Omental fat pad (tissue), 4 donors: ENCODE measurements at places on chromosomes 1 and 21.
A peak's percentile ranks its signal among the peaks of the same experiment; 100 is the strongest.

- DNase-seq: no peak
These were observed 6.0 kb upstream of the DUSP10 start for GRCh38 chr1:221747839-221748238.

DNA sequence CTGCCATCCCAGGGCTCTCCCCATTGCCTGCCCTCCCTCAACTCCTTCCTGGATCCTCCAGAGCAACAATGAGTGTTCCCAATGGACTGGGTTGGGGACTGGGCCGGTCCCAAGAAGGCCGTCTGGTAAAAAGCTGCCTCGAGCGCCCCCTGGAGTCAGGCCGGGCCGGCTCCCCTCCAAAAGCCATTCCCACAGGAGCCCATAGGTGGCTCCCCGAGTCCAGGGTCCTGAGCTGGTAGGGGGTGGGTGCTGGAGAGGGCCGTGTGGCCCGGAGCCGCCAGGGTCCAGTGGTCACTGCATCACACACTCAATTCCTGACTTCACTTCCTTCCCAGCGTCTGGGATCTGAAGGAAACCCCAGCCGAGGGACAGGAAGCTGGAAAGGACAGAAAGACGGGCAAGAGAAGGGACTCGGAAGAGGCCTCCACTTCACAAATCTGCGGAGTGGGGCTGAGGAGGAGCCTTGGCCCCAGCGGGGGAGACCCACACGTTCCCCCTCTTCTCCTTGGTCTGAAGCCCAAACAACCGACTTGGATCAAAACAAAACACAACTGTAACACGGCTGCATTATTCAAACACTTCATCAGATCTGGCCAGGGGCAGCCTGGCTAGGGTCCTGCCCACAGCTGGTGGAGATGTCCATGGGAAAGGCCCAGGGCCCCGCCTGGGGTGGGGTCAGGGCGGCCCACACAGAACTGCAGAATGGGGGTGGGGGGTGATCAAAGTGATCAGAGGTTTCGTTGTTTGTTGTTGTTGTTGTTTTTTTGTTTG, 10.9 kb upstream of the ALDH4A1 start:
- DNase-seq: peak; percentile 77

DNA sequence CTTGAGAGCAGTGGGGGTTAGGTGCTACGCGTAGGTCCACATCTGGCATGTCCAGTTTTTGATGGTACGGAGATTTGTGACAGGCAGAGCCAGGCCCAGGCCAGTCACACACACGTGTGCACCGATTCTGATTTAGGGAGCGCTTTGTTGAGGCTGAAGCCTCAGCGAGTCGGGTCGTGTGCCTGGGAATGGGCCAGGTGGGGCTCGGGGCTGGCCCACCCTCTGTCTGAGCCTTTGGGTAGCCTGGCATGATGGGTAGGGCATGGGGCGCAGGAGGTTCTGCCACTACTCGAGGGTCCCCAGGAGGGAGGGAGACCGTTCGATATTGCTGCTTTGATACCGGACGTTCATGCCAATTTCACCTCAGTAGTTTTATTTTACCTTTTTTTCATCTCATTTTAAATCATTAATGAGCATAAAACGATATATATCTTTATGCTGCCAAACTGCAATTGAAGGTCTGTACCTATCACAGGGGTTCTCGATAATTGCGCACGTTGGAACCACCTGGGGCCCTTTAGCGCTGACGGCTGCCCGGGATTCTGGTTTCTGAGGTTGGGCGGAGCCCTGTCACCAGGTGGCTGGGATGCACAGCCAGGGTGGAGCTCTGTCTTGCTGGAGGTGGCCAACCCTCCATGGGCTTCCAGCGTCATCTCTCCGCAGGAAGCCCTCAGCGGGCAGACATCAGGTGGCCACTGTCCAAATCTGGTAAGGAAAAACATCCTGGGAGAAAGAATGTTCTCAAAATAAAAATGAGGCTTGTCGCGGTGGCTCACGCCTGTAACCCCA, 71.9 kb downstream of the SCCPDH start:
- DNase-seq: no peak

DNA sequence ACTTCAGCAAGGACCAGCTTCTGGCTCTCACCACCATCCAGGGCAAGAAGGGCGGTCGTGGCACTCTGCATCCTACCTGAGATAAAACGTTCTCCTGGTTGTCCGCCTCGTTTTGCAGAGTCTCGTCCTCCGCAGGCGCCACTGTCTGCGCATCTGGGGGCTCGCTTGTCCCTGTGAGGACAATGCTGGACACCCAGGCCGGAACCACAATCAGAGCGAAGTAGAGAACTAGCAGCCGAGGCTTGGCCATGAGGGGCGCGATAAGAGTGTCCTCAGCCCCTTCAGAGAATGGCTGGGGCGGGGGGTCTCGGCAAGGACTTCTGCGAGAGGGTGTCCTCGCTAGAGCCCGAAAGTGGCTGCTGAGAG, 505 bp downstream of the OLFML2B start:
- DNase-seq: no peak

GRCh38 chr1:220386494-220387195, 114.4 kb upstream of the RAB3GAP2 start:
- DNase-seq: no peak

DNA sequence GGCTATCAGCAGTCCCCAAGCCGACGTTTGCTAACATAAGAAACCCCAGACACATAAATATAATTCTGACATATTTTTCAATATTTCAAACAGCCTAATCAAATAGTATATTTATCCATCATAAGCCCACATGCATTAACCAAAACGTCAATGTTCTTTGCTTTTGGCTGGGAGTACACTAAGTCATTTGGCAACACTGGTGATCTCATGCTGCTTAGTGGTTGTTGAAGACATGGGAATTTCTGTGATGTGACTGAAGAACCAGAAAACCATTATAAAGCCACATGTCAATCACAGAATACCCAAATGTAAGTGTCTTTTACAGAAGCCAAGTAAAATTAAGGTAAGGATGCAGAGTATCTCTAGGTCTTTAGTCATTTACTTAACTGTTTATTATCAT, 57.6 kb downstream of the PLPPR5 start:
- DNase-seq: no peak

DNA sequence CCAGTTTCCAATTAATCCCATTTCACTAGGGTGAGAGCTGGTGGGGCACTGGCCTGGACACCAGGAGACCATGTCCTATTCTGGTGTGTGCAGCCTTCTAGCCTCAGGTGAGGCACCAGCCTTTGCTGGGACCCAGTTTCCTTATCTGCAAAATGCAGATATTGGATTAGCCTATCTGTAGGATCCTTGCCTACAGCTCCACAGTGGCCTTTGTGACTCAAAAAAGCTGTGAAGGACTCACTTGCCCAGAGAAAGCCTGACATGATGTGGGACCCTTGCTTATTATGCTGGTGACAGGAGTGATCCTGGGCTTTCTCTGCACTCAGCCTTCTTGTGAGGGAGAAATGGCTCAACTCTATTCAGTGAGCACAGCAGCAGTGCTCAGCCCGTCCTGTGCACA, 32.3 kb downstream of the TENT5C start:
- DNase-seq: no peak

DNA sequence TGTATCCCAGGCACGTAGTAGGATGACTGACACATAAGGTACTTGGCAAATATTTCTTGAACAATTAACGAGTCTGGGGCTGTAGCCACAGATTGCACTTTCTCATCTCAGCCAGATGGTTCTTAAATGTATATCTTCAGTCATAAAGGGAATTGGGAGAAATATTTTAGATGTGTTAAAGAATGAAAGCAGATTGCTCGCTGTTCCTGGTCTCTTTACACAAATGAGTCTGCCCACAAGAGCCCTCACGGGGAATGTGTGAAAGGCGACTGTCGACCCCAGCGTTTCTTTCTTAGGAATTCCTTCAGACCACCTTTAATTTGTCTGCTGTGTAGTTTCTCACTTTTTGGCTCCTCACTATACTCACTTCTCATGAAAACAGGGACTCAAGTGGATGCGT, 725 bp downstream of the MT1HL1 start:
- DNase-seq: no peak

DNA sequence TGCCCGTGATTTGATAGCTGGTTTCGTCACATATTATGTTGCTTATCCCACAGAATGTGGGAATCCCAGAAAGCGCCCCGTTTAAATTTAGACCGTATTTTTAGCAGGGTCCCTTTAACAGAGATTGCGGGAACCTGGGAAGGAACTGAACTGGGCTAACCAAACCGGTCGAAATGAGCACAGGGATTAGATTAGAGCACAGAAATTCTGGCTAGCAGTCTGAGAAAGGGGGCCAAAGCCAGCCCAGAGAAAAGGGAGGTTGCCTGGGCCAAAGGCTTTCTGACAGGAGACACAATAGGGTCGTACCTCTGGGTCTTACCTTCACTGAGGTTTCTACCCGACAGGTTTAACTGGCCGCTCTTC, 327 bp downstream of the LRRC40 start:
- no peak for DNase-seq

DNA sequence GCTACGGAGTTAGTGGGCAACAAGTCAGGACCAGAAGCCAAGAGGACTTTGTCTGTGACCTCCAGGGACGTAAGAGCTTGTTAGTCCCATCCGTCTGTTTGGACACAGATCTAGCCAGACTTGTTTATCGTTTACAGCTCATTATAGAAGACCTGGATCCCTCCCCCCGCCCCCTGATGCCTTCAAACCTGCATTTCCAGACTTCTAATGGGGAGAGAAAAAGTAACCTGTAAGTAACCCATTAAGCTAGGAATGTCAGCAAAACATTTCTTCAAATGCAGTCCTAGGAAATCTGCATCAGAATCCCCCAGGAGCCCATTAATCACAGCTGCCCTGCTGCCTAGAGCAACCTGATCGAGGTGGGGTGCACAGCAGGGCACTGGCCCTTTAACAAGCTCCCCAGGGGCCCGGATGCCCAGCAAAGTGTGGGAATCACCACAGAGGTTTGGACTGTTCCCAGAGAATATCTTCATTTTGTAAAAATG, 1.4 kb upstream of the MAD2L2 start:
- no peak for DNase-seq

DNA sequence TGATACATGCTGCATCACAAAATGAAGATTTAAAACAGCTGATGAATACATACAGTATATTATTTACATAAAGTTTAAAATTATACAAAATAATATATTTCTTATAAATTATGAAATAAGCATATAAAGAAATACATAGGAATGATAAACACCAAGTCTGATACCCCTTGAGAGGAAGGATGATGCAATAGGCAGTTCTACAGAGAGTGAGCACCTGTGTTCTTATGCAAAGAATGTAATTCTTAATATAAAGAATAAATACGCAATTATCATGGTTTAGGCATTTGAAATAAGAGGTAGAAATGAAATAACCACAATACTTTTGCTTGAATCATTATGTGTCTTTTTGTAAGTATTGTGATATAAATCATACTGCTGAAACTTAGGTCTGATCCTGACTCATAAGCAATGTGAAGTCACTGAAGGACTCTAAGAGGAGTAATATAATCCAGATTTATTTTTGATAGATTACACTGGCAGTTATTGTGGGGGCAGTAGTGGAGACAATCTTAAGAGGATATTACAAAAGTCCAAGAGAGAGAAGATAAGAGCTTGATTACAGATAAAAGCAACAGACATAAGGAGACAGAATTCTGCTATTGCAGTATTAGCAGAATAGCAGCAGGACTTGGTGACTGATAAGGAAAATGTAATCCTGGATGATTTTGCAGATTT, 39.0 kb downstream of the TTLL7 start:
- DNase-seq: no peak

DNA sequence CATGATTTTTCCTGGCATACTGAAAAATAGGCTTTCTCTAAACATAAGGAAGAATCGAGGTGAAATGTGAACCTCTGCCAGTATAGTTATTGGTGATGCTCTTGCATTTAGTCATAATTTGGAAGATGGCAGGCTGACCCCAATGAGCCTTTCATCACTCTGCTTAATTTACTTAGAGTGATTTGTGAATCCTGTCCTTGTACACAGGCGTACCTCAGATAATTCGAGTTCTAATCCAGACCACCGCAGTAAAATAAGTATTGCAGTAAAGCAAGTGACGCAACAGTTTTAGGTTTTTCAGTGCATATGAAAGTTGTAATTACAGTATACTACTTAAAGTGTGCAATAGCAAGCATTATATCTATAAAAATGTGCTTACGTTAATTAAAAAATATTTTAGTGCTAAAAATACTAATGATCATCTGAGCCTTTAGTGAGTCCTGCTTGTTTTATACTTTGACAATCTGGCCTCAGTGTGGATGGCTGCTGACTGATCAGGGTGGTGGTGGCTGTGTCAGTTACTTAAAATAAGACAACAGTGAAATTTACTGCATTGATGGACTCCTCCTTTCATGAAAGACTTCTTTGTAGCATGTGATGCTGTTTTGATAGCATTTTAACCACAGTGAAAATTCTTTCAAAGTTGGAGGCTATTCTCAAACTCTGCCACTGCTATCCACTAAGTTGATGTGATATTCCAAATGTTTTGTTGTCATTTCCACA, 1.7 kb downstream of the PKNOX1 start:
- DNase-seq: no peak

DNA sequence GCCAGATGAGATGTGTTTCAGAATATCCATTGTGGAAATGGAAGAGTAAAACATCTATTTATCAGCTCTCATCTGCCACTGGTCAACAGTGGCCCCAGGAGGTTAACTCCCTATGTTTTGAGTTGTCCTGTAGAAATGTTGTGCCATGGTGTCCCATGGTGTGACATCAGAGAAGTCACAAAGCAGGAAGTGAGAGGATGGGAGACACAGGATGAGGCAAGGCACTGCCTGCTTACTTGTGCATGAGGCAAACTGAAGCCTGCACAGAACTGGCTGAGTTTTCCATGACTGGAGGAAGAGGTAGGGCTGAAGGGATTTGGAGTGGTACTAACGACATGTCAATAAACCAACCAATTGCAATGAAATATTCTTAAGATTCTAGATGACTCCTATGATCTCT, 131.5 kb upstream of the ZNF644 start:
- DNase-seq: no peak

GRCh38 chr1:39507230-39507928, 15.9 kb downstream of the BMP8A start:
- DNase-seq: no peak

DNA sequence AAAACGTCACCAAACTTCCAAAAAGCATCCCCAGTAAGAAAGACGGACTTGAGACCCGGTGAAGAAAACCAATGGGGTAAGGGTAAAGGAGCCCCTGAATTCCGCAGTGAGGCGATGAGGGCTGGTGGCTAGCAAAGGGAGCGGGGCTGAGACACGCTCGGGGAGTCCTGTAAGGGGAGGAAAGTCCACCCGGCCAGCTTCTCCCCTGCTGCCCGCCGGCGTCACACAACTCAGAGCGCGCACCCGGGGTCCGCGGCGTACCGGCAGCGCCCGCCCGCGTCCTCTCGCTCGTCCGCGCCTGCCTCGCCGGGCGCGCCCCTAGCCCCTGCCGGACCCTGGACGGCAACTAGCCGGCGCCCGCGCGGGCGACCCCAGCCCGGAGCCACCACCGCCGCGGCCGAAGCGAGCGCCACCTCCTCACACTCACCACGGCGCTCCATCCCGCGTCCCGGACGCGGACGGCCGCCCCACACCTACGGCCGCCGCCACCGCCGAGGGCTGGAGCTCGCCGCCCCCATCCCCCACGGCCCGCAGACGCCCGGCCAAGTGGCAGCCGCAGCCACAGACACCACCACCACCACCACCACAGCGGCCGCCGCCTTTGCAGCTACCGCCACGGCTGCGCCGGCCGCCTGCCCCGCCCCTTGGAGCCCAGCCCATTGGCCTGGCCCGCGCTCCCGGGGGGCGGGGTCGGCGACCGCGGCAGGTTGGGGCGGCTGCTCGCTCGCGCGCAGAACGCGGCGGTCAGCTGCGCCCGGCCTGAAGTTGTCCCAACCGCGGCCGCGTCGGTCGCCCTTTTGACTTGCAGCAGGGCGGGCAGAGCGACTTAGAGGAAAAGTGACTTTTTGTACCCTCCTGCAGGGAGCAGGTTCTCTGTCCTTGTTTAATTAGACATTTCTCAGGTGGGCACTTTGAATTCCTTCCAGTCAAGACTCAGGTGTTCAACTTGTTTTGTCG, 10.0 kb upstream of the ARHGAP29 start:
- DNase-seq: peak; percentile 55
